ENCODE measurements at places on chromosomes 12 and 14.

GRCh38 chr14:102320671-102321455 is 1.3 kb downstream of the ZNF839 start:
- no peak for DNase-seq

GRCh38 chr12:121801595-121802484 is 2.0 kb upstream of the SETD1B start:
- DNase-seq: peak; percentile 29

DNA sequence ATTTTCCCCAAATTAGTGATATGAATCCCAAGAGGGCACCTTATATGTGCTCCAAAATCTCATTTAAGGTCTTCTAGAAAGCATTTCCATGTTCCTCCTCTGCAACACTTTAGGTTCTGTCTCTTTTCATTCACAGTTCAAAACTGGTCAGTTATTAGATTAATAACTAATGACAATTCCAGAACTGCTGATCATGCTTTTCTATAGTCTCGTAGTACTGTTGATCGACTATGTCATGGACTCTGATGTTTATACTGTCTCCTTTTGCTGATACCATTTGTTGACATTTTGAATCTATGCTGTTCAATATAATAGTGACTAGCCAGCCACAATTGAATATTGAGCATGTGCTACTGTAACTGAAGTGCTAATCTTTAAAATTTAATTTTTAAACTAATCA is 728.3 kb downstream of the LRFN5 start:
- no peak for DNase-seq

DNA sequence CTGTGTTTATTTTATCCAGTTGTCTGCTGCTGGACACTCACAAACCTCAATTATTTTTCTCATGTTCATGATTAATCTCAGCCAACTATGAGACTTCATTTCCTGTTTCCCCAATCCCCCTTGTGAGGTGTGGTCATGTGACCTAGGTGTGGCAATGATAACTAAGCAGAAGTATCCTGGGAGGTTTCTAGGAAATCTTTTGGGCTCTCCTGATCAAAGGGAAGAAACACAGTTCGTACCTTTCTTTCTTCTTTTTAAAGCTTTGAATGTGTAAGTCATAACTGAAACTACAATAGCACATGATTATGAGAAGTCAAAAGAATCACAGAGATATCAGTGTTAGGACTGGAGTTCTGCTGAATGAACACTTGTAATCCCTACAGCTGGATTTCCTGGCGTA is 34.4 kb upstream of the MANSC4 start:
- no peak for DNase-seq

DNA sequence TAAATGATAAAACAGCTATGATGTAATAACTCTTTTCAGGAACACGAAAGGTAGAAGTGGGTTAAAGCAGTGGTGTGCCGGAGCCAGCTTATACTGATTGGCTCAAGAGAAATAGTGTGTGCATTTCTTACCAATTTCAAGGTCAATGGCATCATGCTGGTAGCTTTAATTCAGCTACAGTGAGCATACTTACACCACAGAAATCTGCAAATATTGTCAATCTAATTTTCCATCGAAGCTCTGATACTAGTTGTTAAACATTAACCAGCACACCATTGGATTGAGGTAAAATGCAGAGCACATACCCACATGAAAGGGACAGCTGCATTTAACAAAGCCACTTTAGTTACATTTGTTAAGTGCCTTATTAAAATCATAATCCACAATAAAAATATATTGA is 225.7 kb downstream of the KCNC2 start:
- no peak for DNase-seq

DNA sequence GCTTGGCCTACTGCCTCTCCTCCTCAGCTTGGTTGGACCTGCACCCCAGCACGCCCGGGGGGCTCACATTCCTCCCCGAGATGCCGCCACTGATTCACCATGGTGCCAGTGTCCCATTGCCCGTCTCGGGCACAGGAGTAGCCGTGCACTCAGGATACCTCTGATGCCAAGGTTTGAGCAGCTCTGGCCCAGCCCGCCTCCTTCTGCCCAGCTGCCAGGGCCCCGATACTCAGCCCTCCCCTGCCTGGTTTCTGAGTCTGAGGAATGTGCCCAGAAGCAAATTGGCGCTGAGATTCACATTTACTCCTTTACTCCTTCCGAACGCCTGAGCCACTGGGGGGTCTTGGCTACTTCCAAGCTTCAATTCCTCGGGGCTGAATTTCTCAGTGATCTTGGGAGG is 63.5 kb downstream of the NINJ2 start:
- no peak for DNase-seq

DNA sequence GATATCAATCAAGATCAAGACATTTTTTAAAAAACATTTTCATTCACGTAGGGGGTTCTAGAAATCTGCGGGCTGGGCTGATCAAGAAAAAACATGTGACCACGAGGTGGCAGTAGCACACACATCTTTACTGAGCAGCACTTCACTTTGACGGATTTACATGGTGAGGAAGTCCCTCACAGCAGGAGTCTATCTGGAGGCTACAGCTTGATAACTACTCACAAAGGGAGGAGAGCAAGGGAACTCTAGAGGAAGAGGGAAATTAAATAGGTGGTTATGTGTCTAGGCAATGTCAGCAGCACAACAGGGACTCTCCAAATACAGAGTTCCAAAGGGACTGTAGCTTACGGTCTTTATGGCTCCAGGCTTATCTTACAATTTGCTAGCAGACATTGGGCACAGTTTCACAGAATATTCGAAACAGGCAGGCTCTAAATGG is 248.1 kb downstream of the DPY19L2 start:
- DNase-seq: peak; percentile 78

DNA sequence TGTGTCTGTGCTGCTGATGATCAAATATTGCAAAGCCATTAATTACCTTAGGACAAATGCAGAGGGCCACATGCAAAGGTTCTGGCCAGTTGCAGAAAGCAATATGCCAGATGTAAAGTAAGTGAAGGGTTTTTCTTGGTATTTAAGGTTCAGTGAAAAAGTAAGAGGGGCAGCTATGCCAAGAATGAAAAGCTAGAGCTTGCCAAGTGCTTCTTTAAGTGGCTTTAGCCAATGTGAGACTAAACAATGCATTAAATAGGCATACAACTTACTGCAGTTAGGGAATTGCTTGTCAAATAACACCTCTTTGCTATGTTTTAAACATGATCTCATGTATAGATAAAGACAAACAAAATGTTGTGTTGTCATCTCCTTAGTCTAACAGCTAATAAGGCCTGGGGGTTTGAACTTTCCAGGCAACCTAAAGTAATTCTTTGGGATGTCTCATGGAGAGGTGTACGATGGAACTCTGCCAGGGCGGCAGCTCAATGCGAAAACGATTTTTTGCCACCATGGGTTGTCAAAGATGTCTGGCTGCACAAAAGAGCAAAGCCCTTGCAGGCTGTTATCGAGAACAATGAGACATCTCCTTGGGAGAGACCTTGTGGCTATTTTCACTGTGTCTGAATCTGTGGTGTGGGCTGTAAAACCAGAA is 12.0 kb downstream of the IGF1 start:
- no peak for DNase-seq
